ENCODE measurements at places on chromosomes 2 and 18. TPM values are rescaled to one million over a fixed set of nuclear protein-coding genes. Genes with fewer than 3 reads are reported as not detected.
A peak's percentile ranks its signal among the peaks of the same experiment; 100 is the strongest.

Gene NAT8
- not detected for total RNA-seq

DNA sequence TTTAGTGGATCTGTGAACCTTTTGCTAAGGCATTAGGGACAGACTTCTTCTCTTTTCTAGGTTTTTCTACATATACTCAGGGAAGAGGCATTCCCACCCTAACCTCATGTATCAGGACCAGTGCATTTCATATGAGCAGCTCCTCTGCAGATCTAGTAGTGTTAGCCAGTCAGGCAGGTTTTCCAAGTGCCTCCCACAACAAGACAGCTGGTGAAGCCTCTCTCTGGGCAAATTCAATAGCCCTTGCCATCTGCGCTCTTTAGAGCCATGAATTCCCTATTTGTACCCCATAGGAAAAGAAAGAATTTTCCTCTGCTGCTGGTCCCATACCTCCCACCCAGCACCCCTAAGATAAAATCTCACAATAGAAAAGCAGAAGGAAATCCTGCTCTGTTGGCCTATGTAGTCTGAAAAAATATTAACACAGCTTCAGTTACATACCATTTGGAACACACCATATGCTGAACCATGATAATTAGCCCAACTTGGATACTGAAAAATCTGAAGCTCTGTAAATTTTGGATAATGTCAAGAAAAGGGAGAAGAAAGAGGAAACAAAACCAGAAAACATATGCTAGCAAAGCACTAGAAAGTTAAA is 1354.6 kb upstream of the NRXN1 start:
- DNase-seq = no peak

DNA sequence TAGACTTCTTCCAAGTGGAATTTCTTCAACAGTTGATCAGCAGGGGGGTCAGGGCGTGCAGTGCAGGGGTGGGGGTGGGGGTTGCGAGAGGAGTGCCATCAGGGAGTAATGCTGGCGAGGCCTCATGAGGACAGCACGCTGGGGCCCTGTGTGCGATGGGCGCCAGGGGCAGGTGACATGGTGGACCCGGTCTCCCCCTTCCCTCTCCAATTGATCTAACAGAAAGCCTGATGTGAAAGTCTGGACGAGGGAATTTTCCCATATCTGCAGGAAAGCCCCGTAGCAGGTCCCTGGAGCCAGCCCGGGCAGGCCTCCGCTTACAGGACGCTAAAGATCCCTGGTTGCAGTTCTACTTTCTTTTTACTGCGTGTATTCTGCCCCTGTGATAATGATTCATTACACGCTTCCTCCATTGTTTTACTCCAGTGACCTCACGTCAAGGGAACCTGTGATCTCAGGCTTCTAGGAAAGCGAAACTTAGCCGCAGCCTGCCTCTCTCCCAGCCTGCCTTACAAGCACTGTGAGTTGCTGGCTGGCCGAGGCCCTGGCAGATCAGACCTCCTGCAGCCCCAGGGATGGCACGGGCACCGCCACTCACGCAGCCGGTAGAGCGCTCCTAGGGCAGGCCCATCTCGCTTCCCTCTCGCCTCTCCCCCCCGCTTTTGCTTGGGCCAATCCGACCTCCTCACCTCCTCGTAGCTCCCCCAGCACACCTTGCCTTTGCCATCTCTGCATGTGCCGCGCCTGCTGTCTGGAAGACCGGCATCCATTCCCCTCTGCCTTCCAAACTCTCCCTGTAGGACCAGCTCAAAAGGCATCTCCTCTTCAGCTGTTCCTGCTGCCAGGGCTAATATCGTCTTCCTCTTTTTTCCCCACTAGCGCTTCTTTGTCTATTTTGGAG is 19.2 kb downstream of the NEURL3 start:
- DNase-seq = peak; percentile 89

GRCh38 chr2:1772471-1773267 is 28.4 kb upstream of the PXDN start:
- DNase-seq = peak; percentile 20

Gene ASPRV1
- 1.00 TPM for total RNA-seq

GRCh38 chr2:220071696-220072095 is 444.3 kb downstream of the SLC4A3 start:
- no peak for DNase-seq

DNA sequence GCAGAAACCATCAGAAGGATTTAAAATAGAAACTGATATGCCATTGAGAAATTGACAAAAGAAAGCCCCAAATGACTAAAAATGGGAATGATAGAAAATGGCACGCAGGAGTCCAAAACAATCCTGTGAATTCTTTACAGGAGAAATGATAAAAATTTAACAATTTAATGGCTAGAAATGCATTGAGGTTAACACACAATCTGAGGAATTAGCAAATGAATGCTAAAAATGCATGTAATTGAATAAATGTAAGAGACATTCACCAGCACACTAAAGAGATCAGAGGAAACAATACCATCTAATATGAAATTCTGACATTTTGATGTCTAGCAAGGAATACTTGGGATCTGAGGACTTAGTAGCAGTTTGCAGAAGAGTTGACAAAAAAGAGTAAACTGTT is 37.0 kb downstream of the MARCHF4 start:
- DNase-seq = no peak

Gene MOCOS
- total RNA-seq = 1.3 TPM

DNA sequence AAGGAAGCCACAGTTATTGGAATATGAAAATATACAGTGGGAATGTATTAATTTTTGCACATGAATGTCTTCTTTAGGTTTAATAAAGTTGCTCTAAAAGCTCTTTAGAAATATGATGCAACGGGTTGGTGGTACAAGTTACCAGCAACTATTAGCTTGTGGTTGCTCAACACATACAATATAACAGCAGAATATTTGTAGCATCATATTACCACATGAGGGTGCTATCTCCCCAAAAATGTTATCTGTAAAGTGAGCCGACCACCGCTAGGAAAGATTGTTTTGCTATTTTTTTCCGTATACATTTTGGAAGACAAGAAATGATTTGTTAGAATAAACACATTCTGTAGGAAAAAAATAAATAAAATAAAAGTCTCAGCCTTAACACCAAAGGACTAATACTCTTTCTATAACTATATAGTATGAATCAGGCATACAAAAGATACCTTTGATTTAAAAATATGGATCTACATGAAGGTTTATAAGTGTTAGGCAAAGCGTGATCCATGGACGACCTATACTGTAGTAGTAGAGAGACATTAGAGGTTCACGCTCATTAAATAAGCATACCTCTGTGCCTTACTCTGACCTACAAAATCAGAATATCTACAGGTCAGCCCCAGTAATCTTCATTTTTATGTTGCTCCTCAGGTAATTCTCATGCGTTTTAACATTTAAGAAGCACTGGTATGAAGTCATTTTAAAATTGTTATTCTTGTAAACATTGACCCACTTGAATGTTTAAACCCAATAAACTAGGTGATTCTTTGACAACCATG is 1110.6 kb upstream of the ACVR2A start:
- no peak for DNase-seq

Gene UGT1A10
- total RNA-seq = not detected

Gene STK36
- 16.1 TPM for total RNA-seq

DNA sequence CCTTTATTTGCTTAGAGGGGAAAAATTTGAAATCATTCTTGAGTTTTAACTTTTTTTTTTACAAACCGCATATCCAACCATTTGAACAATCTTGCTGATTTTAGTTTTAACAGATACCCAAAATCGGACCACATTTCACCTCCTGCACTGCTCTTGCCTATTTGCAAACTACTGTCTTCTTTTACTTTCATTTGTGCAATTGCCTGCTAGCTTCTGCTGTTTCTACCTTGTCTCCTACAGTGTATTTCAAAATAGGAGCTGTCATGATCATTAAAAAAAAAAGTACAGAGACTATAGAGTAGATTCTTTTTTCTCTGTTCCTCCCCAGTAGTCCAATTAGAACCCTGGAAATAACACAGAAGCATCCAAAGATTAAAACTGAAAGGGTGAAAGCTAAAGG is 1081.2 kb downstream of the SOCS6 start:
- no peak for DNase-seq

Gene SCYGR3
- total RNA-seq = not detected

DNA sequence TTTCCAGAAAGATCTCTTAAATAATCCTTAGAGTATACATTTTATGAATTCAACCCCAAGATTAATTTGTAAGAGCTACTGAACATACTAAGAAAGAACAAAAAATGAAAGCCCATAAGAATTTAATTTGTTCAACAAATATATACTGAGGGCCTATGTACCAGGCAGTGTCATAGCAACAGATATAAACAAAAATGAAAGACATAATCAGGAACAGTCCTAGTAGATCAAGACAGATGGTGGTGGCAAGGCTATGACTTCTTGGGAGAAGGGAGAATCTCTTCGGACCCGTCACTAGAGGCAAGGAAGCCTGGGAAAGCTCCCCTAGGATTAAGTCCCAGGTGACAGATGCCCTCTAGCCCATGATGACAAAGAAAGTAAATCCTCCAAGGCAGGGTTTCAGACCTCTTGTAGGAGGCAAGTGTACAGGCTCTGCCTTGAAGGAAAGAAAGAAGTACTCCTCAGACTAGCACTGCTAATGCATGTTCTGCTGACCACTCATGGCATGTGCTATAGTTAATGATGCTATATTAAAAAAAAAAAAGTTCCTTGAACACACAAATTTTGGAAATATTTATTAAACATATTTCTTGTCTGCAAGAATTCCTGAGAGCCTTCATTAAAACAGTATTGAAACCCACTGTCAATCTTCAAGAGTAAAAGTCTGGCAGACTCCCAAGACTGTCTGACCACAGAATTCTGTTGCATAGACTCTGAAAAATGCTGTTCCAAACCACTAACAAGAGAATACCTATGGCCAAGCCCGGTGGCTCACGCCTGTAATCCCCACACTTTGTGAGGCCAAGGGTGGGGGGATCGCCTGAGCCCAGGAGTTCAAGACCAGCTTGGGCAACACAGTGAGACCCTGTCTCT is 31.5 kb downstream of the NOL10 start:
- DNase-seq = no peak

Gene IL18RAP
- 4.1 TPM for total RNA-seq

- no peak for DNase-seq
Measured at GRCh38 chr2:30148850-30149249, 2.0 kb downstream of the YPEL5 start.

DNA sequence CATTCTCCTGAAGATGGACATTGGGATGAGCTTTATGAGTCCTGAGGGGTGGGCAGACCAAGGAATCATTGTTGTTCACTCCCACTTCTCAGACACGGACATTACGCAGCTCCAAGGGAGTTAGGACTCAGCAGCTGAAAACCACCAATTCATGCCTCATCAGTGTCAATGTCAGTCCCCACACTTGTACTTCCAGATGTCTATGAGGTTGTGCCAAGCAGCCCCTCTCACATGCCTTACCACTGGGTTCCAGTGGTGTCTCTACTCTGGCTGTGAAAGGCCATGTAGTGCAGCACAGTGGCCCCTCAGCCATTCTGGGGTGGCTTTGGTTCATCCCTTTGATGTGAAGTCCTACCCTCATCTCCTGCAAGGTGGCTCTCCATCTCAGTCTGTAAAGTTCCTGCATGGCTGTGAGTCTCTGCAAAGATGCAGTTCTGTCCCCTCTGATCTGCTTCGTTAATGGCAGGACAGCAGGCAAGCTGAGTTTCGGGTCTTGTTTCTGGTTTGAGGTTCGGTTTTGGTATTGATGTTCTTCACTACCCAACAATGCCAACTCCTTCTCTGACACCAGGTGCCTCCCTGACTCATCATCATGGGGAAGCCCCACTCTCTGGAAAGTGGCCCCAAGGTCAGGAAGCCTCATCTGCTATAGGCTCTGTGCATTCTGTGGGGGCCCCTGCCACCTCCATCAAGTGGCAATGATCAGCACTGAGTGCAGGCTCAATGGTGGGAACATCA is 14.0 kb upstream of the COL6A3 start:
- no peak for DNase-seq

DNA sequence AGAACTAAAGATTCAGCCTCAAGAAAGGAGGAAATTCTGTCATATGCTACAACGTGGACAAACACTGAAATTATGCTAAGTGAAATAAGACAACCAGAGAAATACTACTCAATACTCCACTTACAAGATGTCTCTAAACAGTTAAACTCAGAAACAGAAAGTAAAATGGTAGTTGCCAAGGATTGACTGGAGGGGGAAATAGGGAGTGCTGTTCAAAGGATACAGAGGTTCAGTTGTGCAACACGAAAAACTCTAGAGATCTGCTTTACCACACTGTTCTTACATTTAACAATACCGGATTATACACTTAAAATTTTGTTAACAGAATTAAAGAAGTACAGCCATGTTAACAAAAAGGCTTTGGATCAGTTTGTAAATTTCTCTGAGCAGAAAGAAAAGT is 39.8 kb upstream of the C2orf15 start:
- no peak for DNase-seq

GRCh38 chr2:119766944-119767343 is 7.2 kb downstream of the PTPN4 start:
- no peak for DNase-seq

DNA sequence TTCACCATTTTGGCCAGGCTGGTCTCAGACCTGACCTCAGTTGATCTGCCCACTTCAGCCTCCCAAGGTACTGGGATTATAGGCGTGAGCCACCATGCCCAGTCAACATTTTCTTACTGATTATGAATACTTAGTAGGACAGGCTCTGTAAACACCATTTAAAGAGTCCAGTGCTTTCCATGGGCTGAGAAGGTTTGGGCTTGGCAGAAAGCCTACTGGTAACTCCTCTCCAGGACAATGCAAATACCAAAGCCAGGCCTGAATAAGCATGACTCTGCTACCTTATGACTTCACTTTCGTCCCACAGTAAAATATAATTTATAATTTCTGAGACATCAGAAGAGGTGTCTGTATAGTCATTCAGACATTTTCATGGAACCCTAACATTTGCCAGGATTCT is 60.2 kb upstream of the FAM117B start:
- no peak for DNase-seq

Gene OTOS
- total RNA-seq = not detected

- DNase-seq = no peak
Measured at GRCh38 chr2:164754157-164755093, 87.2 kb downstream of the COBLL1 start.

DNA sequence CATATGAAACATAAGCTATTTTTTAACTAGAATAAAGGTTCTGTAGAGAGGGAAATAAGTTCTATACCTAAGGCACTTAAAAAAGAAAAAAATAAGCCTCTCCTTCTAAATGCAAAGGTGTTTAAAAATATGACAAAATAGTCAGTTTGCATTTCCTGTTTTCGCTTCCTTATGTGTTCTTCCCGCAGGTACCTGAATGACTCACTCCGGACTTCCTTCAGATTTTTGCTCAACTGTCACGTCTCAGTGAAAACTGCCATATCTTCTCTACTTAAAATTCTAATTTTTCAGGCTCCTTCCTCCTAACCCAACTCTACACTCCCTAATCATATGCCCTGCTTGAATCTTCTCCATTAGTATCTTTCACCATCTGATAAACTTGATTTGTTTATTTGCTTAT is 1333.1 kb downstream of the LRP1B start:
- no peak for DNase-seq

- no peak for DNase-seq
Measured at GRCh38 chr2:144708626-144709025, 188.7 kb upstream of the ZEB2 start.

Gene CAD
- 20.1 TPM for total RNA-seq

DNA sequence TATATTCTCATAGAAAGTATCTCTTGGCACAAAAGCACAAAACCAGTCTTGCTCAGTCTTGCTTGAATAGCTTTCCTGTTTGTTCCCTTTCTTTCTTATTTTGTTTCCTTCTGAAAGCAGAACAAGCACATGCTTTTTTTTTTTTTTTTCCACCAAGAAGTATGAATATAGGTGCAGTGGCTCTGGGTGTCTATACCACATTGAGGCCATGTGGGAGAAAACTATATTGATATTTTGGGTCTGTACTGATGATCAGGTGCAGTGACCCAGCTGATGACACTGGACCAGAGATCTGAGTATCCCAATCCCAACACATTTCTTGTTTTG is 28.7 kb downstream of the GEMIN6 start:
- no peak for DNase-seq

- DNase-seq = no peak
Measured at GRCh38 chr2:82839036-82839435, 1620.0 kb downstream of the SUCLG1 start.
